Chondrocyte (in vitro differentiated cells): ENCODE measurements at places on chromosomes 3 and 15. TPM values are rescaled to one million over a fixed set of nuclear protein-coding genes. Genes with fewer than 3 reads are reported as not detected.

CFAP91 gene
- 0.29 TPM in 1 of 3 replicates, not detected in the others for total RNA-seq

LOXL1 gene
- total RNA-seq = 428 to 446 TPM (median 444 TPM) in 3 replicates

NUP210 gene
- total RNA-seq = 0.72 to 1.3 TPM (median 0.82 TPM) in 3 replicates

ZXDC gene
- 26.3 to 29.7 TPM (median 26.6 TPM) in 3 replicates for total RNA-seq

EFCAB12 gene
- total RNA-seq = 0.10 TPM in 1 of 3 replicates, not detected in the others

CCDC9B gene
- total RNA-seq = 55.4 to 60.0 TPM (median 58.0 TPM) in 3 replicates

TGM5 gene
- total RNA-seq = not detected in 3 replicates

CAV3 gene
- not detected in 3 replicates for total RNA-seq

KIF15 gene
- total RNA-seq = 2.2 to 2.7 TPM (median 2.5 TPM) in 3 replicates

UCN2 gene
- 1.6 to 3.4 TPM (median 3.3 TPM) in 3 replicates for total RNA-seq

FOXB1 gene
- total RNA-seq = not detected in 3 replicates

CCR3 gene
- not detected in 3 replicates for total RNA-seq

ATP13A5 gene
- total RNA-seq = not detected in 3 replicates

SLC35G2 gene
- total RNA-seq = 2.8 to 3.9 TPM (median 3.8 TPM) in 3 replicates

ATP1B3 gene
- 143 to 165 TPM (median 161 TPM) in 3 replicates for total RNA-seq

TUSC7 gene
- total RNA-seq = not detected in 3 replicates

P2RY1 gene
- total RNA-seq = 0.05 to 0.10 TPM in 2 of 3 replicates, not detected in the other

RBPMS2 gene
- total RNA-seq = 1.8 to 6.0 TPM (median 4.7 TPM) in 3 replicates

ZMYND10 gene
- 0.41 to 2.0 TPM (median 1.1 TPM) in 3 replicates for total RNA-seq

ACP3 gene
- not detected in 3 replicates for total RNA-seq

DNAJA4 gene
- 0.26 to 0.27 TPM in 2 of 3 replicates, not detected in the other for total RNA-seq

GPR176 gene
- total RNA-seq = 31.1 to 33.0 TPM (median 31.2 TPM) in 3 replicates

RASL12 gene
- 1.7 to 13.1 TPM (median 12.7 TPM) in 3 replicates for total RNA-seq

ARNT2 gene
- 20.2 to 30.7 TPM (median 22.3 TPM) in 3 replicates for total RNA-seq

GREM1 gene
- 142 to 227 TPM (median 151 TPM) in 3 replicates for total RNA-seq

SLC12A1 gene
- not detected in 3 replicates for total RNA-seq

SLC6A11 gene
- not detected in 3 replicates for total RNA-seq

ZCWPW2 gene
- total RNA-seq = 1.1 to 2.1 TPM (median 1.8 TPM) in 3 replicates

CISH gene
- 0.85 to 1.8 TPM (median 1.8 TPM) in 3 replicates for total RNA-seq

BUB1B gene
- total RNA-seq = 6.7 to 9.6 TPM (median 7.4 TPM) in 3 replicates

MUC20 gene
- total RNA-seq = 2.2 to 8.4 TPM (median 3.0 TPM) in 3 replicates

ITGA11 gene
- 965 to 1,105 TPM (median 1,092 TPM) in 3 replicates for total RNA-seq

AGBL1 gene
- not detected in 3 replicates for total RNA-seq

SLC22A14 gene
- 0.62 to 1.2 TPM (median 0.75 TPM) in 3 replicates for total RNA-seq

FOXL2 gene
- 0.18 to 0.22 TPM in 2 of 3 replicates, not detected in the other for total RNA-seq

SEMA4B gene
- total RNA-seq = 6.7 to 10.5 TPM (median 9.2 TPM) in 3 replicates

CTXND1 gene
- not detected in 3 replicates for total RNA-seq

RASGRP1 gene
- 0.52 to 1.1 TPM in 2 of 3 replicates, not detected in the other for total RNA-seq

ACOX2 gene
- total RNA-seq = 0.56 to 1.9 TPM (median 0.57 TPM) in 3 replicates

TF gene
- 1.2 to 3.8 TPM (median 2.2 TPM) in 3 replicates for total RNA-seq
